ENCODE measurements at places on chromosomes 5 and 9.

GRCh38 chr5:132767150-132767549 lies 9.9 kb downstream of the SEPTIN8 start:
- DNase-seq = peak; percentile 27

DNA sequence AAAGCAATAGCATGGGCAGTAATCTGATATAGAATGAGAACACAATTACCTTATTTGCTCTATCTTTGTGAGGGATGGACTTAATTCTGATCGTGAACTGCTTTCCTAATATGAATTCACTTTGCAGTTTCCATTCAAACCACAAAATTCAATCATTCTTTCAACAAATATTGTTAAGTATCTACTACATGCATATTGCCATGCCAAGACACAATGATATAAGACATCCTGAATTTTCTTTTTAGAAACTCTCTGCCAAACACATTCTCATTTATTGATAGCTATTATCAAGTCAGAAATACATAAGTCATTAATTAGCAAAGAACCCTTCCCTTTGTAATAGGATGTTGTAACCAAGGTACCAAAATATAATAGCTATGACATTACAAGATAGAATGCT lies 121.6 kb upstream of the TARS1 start:
- DNase-seq = no peak

DNA sequence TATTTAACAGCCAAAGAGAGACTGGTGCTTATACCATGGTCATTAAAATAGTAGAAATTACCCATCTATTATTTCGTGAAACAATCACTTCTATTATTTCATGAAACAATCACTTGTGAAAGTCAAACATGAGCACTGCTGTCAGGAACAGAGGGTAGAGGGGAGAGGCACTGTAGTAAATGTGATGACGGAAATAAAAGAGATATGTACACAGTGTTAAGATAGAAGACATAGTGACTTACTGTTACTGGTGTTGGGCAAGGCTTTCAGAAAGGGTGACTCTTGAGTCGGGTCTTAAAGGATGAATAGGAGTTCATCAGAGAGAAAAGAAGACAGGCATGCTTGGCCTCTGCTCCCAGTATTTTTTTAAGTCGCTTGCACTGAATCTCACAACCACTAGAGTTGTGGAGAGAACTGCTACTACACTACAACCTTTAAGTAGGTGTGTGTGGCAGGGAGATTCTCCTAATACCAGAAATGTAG lies 162.6 kb upstream of the GNA14 start:
- no peak for DNase-seq

DNA sequence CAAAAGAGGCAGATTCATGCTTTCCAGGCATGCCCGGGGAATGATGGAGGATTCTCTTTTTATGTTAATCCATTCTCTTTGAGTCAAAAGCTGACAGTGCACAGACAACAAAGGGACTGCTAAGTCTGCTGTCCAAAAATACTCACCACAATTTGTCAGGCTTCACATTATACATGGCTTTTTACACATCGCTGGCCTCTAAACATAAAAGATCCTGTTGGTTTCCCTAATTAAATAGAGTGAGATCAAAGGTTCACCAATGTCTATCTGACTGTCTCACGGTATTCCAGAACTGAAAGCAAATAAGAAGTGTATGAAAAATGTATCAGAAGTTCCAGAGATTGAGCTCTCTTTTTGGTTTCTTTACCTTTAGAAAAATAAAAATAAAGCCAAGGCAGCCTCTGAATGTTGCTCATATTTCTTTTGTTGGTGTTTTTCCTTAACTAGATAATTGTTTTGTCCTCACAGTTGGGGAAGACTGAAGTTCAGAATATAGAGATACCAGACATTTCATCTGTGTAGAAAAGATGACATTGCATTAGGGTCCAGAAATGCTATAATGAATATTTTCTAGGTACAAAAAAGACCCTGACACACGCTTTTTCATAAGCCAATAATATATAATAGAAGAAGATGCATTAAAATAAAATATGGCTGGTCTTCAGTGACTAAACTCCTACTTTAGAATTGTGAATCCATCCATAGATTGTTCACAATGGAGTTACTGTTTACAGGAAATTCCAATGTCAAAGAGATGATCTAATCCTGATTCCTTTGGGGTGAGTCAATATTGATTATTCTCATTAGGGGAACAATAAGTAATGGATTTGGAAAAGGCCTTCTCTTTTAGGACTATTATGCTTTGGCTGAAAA lies 688.2 kb upstream of the CDH6 start:
- DNase-seq = no peak

GRCh38 chr5:113043491-113043931 lies 66.9 kb downstream of the DCP2 start:
- peak; percentile 42 for DNase-seq

DNA sequence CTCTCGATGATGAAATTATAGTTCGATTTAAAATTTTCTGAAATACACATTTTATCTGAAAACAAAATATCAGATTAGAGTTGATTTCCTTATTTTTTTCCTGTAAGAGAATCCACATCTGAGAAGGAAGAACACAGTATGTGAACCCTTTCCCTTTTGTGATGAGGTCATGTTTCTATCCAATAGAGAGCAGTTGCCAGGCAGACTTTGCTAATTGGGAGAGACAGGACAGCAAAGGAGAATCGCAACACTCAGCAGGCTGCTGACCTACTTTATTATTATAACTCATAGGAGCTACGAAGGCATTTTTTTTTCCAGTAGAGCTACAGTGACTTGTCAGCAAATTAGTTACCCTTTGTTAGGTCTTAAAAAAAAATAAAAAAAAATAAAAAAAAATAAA lies 242.1 kb downstream of the HCN1 start:
- DNase-seq = peak; percentile 0

GRCh38 chr5:126369995-126370731 lies 53.0 kb upstream of the GRAMD2B start:
- DNase-seq = peak; percentile 38

DNA sequence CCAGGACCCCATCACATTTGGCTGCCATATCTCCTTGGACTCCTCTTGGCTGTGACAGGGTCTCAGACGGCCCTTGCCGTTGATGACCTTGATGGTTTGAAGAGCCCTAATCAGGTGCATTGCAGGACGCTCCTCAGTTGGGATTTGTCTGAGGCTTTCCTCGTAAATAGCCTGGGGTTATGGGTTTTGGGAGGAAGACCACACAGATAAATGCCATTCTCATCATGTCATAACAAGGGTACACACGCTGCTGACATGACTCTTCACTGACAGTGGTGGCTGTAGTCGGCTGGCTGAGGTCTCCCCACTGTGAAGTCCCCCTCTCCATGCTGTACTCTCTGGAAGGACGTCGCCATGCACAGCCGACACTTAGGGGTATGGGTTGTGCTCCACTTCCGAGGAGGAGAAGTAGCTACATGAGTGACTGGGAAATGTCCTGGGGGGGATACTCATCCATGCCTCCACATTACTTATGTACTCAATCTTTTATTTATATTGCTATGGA lies 42.9 kb upstream of the SPTLC1 start:
- peak; percentile 8 for DNase-seq

DNA sequence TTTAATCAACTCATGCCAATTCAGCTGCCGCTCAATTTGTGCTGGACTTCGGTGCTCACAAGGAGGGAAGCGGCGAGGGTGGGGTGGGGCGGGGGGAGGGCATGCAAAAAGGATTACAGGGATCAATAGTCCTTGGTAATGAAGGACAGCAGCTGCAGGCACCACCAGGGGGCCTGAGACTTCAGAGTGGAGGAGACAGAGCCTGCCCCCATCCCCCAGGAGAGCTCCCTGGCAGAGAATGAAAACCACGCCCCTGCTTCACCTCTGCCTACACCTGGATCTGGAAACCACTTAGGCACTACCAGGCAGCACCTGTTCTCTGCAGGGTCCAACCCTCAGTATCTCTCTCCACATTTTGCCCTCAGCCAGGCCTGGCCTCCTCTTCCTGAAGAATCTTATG lies 155.6 kb downstream of the TRIM32 start:
- DNase-seq = no peak

GRCh38 chr5:74722271-74722670 lies 37.2 kb downstream of the HEXB start:
- DNase-seq = no peak

DNA sequence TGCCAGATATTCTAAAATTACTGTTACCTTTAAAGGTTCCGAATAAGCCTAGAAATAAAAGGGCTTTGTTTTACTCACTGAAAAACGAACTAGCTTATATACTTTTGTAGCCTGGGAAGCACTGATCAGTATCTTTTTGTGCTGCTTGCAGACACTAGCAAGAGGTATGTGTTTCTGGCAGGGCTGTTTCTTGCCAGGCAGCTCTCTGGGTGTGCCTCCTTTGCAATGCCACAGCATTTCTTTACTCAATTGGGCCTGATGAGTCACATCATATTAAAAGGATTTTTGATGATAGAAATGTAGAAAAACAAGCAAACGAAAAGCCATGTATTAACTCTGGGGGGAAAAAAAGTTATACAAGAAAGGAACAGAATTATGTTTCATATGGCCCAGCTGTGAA lies 35.6 kb downstream of the CD180 start:
- peak; percentile 70 for DNase-seq

GRCh38 chr5:95780597-95780996 lies 41.9 kb downstream of the GLRX start:
- DNase-seq = peak; percentile 23

DNA sequence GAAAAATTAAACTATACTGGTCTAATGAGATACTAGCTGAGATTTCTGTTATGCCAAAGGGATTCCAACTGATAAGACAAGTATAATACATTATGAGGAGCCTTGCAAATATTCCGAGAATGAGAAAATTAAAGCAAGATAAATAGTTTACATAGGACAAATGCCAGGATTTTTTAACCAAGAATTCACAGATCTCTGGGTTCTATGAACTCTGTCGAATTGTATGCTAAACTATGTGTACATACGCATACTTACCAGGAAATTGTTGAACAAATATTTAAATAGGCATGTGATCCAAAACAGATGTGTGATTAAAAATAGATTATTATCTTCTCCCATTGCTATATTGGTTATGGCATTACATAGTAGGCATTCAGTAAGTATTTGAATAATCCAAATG lies 616.6 kb downstream of the GABRG2 start:
- no peak for DNase-seq

DNA sequence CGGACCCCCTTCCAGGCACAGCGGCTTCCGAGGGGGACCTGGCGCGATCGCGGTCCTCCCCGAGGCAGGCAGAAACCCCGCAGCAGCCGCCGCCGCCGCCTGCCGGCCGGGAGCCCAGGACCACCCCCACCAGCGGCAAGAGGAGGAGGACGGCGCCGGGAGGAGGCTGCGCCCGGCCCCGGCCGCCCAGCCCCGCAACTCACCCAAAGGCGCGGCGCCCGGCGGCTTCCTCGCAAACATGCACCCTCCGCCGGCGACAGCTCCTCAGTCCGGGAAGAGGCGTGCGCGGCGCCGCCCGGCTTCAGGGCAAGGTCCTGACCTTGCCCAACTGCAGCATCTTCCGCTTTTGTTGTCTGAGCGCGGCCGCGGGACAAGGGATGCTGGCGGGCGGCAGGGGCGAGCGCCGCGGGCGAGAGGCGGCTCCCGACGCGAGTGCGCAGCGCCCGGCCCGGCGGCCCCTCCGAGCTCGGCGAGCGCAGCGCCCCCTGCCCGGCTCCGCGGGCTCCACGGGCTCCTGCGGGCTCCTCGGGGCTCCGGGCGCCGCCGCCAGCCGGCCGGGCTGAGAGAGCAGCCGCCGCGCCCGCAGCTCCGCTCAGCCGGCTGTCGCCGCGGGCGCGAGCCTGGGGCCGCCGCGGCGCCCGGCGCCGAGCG lies 507 bp downstream of the CTNND2 start:
- DNase-seq = no peak

- peak; percentile 31 for DNase-seq
Measured at GRCh38 chr9:72753266-72753893, 199.5 kb downstream of the ALDH1A1 start.

- peak; percentile 21 for DNase-seq
Measured at GRCh38 chr9:127873886-127874285, 3.6 kb downstream of the AK1 start.

- DNase-seq = no peak
Measured at GRCh38 chr5:111514087-111514486, 1.8 kb upstream of the STARD4 start.

GRCh38 chr9:136292026-136292538 lies 11.8 kb downstream of the CCDC187 start:
- DNase-seq = no peak

DNA sequence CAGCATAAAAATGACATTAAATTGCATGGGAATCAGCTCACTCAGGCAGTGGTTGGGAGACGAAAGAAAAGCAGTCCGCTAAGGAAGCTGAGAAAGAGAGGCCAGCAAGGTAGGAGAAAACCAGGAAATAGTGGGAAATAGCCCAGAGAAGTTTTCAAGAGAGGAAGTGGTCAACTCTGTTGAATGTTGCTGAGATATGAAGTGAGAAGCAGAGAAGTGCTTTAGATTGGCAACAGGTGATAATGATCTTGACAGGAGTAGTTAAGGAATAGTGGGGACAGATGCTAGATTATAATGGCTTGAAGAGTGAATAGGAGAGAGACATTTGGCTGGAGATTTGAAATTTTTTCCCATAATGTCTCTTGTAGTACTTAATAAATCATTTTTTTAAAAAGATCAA lies 30.8 kb downstream of the CNTRL start:
- DNase-seq = no peak

All from EH (cell line).